ENCODE measurements at places on chromosomes 1 and 21.

DNA sequence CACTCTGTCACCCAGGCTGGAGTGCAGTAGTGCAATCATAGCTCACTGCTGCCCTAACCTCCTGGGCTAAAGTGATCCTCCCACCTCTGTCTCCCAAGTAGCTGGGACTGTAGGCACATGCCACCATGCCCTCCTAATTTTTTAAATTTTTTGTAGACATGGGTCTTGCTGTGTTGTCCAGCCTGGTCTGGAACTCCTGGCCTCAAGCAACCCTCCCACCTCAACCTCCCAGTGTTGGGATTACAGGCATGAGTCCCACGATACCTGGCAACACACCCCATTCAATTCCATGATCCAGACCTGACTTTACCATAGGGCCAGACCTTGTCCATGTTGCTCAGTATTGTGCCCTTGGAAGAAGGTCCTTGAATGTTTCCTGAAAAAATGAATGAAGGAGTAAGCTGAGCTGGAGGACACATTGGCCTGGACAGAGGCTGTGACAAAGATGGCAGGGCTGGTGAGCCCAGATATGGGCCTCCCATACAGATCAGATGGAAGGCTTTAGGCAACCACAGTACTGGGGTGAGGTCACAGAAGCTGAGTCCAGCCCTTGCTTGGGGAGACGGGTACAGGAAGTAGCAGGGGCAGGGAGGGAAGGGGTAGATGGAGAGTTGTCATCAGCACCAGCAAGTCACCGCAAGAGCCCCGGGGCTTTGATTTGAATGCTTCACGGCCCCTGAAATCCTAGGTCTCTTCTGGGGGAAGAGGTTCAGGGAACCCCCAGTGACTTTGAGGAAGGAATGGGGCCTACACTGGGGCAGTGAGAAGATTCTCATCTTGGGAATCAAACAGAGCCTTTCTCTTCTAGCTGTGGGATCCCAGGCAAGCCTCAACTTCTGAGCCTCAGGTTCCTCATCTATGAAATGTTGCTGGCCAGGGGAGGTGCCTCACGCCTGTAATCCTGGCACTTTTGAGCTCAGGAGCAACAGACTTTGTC is 40.1 kb upstream of the DMBX1 start:
- no peak for DNase-seq

- no peak for DNase-seq
These were observed 4.3 kb downstream of the RBM34 start for GRCh38 chr1:235156740-235157139.

GRCh38 chr1:47699492-47700235 is 261.8 kb downstream of the FOXD2 start:
- no peak for DNase-seq

DNA sequence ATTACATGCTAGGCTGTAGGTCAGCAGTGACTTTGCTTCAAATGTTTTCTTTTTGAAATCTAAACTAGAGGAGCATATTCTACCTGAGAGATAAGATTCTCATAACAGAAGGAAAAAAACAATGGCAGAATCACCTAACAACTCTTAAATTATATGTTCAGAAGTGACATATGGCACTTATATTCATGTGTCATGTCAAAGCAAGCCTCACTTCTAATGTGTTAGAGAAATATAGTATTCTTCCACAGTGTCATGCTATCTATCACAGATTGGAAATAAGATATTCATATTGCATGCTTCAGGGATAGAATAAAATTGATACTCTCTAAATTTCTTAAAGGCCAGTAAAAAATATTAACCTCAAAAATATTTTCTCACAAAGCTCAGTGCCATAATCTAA is 874.6 kb upstream of the PRMT6 start:
- no peak for DNase-seq

GRCh38 chr1:104932949-104933679 is 1183.4 kb downstream of the AMY1C start:
- DNase-seq = no peak

- peak; percentile 45 for DNase-seq
These were observed 74.6 kb downstream of the ARID4B start for GRCh38 chr1:235253219-235253962.

DNA sequence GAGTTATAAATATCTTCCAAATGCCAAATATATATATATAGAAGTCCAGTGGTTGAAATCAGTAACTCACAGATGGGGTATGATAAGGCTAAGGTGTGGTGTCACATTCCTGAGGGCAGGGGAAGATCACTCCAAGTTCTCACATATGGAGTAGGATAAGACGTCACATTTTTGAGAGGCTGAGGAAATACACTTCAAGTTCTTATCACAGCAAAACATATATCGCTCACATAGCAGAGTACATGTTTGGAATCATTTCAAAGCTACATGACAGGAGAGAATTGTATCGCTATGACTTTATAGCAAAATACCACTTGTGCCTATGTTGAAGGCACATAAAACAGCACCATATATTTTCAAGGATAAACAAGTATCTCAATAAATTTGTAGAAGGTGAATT is 55.1 kb downstream of the RBM11 start:
- no peak for DNase-seq

Data from T follicular helper cell (primary cell).